Sigmoid colon (tissue), 7 donors: ENCODE measurements at places on chromosomes 7 and 10. TPM values are rescaled to one million over a fixed set of nuclear protein-coding genes. Genes with fewer than 3 reads are reported as not detected.
A peak's percentile ranks its signal among the peaks of the same experiment; 100 is the strongest.

DNA sequence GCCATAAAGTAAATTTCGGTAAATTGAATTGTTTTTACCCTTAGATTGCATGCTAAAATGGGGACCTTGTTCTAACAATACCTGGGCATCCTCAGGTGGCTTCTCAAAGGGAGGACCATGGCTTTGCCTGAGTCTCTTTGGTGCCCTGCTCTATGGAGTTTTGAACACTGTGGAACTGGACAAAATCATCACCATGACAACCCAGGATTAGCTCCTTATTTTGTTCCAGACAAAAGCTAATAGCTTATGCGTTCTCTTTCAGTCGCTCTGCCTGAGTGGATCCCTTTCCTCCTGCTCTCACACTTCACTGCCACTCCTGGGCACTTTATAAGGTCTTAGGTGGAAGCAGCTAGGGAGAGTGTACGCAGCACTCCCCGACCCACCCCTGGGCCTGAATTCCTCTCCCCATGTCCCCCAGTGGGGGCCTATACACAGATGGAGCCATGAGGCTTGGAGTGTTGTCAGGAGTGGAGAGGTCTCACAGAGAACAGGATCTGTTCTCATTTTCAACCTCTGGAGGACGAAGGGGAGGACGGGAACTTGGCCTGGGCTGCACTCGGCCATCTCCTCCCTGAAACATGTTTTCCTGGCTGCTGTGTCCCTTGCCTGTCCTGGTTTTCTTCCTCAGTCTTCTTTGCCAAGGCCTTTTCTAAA is 19.0 kb downstream of the ADCYAP1R1 start:
- no peak overlapping the region for H3K4me3 ChIP-seq
- peak; percentile 79 for DNase-seq
- H3K4me1 ChIP-seq: no peaks in the 10 kb centered on the region
- no peaks in the 10 kb centered on the region for H3K27me3 ChIP-seq

- H3K36me3 ChIP-seq: peaks cover 6% of the 10 kb centered on the region
- DNase-seq: no peak
- no peaks in the 10 kb centered on the region for H3K4me1 ChIP-seq
- H3K4me3 ChIP-seq: no peak overlapping the region
- no peaks in the 10 kb centered on the region for H3K27me3 ChIP-seq
Observed at GRCh38 chr7:42035210-42035609, 201.8 kb downstream of the GLI3 start.

DNA sequence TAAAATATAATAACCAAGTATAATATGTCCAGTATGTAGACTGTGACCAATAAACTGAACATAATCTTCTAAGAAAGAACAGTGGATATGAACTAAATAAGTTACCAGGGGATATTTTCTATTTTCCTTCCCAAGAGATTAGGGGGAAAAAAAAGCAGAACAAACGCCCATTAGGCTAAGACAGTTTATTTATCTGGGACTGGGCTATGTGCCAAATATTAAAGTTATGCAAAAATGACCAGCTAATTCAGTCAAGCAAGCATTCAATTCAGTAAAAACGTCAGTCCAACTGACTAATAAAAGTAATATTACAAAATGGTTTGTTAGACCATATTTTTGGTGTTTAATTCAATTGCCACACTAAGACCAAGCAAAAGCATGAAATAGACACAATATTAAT is 122.2 kb downstream of the TSPAN12 start:
- H3K4me1 ChIP-seq: no peaks in the 10 kb centered on the region
- no peaks in the 10 kb centered on the region for H3K27me3 ChIP-seq
- H3K27ac ChIP-seq: peak overlapping the region; percentile 76
- no peaks in the 10 kb centered on the region for H3K36me3 ChIP-seq
- H3K4me3 ChIP-seq: no peak overlapping the region

GRCh38 chr10:29646238-29646902 is 11.6 kb upstream of the SVIL start:
- H3K4me3 ChIP-seq: no peak overlapping the region
- H3K27ac ChIP-seq: peak overlapping the region; percentile 90
- H3K36me3 ChIP-seq: no peaks in the 10 kb centered on the region

DNA sequence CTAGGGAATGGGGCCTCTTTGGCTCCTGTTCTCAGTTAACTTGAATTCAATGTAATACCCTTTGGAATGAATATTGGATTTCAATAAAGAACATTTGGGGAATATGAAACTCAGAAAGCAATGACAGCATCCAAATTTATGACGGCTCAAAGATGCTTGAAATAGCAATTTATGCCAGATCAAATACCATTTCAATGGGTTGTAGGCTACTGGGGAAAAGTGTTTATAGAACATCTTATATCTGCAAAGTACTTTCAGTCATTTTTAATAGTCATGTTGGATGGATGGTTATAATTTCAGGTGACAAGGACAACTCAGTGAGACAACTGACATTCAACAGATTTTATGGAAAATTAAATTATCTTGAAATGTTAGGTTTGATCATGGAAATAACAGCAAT is 772.7 kb downstream of the PHTF2 start:
- H3K27ac ChIP-seq: no peak overlapping the region
- no peaks in the 10 kb centered on the region for H3K27me3 ChIP-seq
- H3K4me3 ChIP-seq: no peak overlapping the region
- DNase-seq: no peak
- H3K36me3 ChIP-seq: no peaks in the 10 kb centered on the region

Gene GRM3
- total RNA-seq: not detected
